Renal cortex interstitium (tissue), 15 donors: ENCODE measurements at places on chromosomes 16 and 17.

GRCh38 chr16:3549906-3550305 is 27.3 kb downstream of the NLRC3 start:
- no peak for DNase-seq

DNA sequence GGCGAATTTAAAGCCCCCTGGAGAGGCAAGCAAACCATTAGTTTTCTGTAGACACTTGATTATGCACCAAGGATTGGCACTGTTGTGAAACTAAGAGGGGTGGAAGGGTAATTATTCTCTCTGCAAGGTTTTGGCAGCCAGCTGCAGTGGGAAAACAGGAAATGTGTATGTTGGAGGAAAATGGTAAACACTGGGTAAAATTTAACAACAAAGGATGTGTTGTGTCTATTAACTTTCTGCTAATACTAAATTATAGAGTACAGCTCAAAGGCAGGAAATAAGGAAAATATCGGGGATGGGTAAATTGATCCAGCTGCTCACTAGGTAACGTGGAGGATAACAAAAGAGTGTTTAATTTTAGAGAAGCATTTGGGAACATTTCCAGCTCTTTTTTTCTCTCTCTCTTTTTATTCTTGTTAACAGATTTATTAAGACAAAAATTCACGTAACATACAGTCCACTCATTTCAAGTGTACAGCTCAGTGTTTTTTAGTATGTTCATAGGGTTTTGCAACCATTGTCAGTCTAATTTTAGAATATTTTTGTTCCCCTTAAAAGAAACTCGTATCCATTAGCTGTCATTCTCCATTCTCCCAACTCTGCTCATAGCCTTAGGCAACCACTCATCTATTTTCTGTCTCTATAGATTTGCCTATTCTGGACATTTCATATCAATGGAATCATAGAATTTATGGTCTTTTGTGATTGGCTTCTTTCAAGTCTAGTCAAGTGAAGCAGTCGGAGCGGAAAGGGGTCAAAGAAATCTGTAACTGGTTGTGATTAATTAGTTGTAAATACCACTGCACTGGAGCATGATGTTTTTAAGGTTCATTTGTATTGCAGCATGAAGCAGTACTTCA is 41.8 kb downstream of the TANGO6 start:
- DNase-seq: no peak

- no peak for DNase-seq
These were observed 48.8 kb downstream of the HSD17B2 start for GRCh38 chr16:82083710-82084353.

- DNase-seq: no peak
These were observed 425.8 kb upstream of the ZFHX3 start for GRCh38 chr16:73473713-73474112.

- no peak for DNase-seq
These were observed 455.1 kb downstream of the KIF2B start for GRCh38 chr17:54277868-54278267.

GRCh38 chr16:80948886-80949493 is 57.7 kb downstream of the CMC2 start:
- DNase-seq: no peak

DNA sequence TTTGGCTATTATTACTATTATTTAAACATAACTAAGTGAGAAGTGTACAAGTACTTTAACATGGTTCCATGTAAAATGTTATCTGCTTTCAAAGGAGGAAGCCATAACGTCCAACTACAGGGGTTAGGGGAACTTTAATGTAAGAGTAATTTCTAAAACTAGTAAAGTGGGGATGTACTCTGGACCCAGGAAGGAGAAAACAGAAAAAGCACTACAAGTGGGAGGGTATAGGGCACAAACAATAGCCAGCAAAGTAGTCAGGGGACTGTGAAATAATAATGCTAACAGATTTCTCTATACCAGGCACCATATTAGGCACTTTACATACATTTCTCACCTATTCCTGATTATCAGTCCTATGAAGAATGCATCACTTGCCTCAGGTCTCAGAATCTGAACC is 19.6 kb downstream of the USP31 start:
- DNase-seq: no peak

DNA sequence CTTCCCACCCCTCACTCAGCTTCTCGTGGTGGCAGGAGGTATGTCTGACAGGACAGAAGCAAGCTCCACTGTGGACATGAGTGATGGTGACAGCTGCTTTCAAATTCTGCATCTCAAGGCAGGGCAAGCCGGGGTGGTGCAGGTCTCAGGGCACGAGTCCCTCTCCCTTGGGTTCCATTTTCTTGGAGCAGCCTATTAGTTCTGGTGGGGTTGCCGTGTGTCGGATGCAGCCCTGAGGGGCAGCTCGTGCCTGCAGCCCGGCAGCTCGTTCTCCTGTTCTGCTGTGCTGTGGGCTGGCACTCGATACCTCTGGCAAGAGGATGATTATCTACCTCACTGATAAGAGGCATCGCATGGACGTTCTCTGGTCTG is 16.5 kb upstream of the CLEC18C start:
- no peak for DNase-seq

GRCh38 chr16:73848993-73849392 is 447.6 kb upstream of the PSMD7 start:
- DNase-seq: no peak

GRCh38 chr17:3989041-3989886 is 25.0 kb upstream of the ATP2A3 start:
- no peak for DNase-seq

DNA sequence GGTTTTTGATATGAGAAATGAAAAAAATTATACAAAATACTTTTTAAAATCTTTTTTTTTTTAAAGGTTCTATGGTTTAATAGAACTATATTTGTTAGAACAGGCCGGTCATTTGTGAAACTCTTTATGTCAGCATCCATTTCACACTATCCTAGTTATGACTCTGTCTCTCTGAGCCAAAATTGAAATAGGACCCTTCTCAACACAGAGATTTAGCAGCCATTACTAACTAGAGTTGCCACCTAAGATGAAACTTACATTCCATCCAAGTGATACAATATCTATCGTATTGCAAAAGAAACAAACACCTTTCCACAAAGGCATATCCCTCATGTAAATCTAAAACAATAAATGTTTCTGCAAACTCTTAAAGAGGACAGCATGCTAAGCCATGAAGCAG is 249.8 kb downstream of the CDH11 start:
- DNase-seq: no peak

DNA sequence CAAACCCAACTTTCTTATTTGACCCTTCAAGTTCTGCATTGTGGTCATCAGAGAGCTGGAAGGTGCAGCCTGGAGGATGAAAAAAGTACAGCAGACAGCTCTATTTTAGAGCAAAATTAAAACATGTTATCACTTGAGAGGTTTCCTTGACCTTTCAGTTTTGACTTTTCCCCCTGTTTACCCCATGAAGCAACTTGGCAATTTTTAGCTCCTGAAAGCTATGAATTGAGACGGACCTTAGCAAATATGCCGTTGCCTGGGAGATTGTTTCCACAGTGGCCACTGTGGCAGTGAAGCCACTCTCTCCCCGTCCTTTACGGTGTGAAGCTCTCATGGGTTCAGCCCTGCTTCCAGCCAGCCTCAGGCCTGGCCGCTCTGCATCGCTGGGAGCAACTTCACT is 398.6 kb downstream of the CPPED1 start:
- no peak for DNase-seq

GRCh38 chr16:2497695-2498484 is 15.9 kb upstream of the ATP6V0C start:
- DNase-seq: no peak

DNA sequence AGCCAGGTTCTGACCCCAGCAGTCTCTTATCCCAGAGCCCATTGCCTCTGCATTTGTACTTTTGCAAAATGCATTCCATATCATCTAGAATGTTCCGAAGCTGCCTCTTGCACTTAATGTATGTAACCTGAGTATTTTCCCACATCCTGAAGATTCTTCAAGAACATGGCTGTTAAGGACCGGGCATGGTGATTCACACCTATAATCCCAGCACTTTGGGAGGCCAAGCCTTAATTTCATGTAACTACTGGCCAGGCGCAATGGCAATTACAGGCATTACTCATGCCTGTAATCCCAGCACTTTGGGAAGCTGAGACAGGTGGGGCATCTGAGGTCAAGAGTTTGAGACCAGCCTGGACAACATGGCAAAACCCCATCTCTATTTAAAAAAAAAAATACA is 31.7 kb upstream of the GAN start:
- DNase-seq: no peak

- no peak for DNase-seq
These were observed 147.0 kb downstream of the MAP2K6 start for GRCh38 chr17:69561462-69561861.

DNA sequence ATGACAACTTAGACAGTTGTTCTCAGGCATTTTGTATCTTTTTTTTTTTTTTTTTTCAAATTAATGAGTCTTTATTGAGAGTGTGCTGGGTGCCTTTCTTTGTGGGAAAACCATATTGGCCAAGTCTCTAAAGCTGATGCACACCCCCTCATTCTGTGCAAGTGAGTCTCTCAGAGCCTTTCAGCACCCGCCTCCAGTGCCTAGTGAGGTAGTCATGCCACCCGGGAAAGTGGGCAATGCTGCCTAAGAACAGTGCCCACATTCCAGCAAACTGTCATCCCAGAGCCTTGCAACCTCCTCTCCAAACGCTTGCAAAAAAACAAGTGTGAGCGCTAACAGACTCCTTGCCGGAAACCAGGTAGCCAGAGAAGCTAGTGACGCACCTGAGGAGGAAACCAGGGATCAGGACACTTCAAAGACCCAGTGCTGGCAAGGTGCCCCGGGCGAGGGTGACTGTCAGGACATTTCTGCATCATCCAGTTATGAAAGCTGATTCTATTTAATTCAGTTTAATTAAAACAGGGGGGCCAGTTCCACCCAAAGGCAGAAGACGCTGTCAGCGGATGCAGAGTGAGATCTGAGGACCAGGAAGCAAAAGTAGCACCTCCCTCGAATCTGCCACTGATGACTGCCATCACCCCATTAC is 34.9 kb downstream of the SMARCE1 start:
- DNase-seq: no peak

DNA sequence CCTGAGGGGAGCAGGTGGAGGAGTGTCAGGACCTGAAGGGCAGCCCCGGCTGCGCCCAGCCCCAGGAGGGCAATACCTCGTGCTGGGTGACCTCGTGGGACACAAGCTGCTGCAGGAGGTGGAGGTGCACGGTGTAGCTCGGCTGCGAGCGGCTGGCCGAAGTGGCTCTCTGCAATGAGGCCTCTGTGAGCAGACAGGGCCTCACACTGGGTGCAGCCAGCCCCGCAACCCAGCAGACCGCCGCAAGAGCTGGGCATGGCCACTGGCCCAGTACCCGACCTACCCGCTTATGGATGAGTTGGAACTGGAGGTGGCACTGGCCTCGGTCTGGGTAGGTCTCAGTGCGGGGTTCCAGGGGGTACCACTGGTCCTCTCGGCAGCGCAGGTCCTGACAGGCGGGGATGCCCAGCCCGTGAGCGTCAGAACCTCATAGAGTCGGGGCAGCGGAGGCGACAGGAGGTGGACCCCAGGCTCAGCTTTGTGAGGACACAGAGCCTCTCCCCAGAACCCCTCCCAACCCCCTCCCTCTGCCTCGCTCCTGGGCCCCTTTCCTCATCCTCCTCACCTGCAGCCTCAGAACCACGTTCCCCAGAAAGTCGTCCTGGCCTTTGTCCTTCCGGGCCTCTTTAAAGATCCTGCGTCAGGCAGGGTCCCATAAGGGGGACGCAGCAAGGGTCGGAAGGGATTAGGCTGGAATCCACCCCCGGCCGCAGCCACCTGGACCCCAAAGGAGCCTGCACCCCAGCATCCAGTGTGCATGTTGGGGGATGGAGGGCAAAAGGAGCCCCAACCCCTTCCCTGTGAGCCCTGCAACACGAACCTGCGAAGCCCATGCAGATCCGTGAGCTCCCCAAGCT is 4.0 kb downstream of the UNC13D start:
- DNase-seq: no peak

- DNase-seq: no peak
These were observed 47.8 kb downstream of the BMERB1 start for GRCh38 chr16:15482068-15482747.

- no peak for DNase-seq
These were observed 96.6 kb downstream of the METRNL start for GRCh38 chr17:83175822-83176622.

DNA sequence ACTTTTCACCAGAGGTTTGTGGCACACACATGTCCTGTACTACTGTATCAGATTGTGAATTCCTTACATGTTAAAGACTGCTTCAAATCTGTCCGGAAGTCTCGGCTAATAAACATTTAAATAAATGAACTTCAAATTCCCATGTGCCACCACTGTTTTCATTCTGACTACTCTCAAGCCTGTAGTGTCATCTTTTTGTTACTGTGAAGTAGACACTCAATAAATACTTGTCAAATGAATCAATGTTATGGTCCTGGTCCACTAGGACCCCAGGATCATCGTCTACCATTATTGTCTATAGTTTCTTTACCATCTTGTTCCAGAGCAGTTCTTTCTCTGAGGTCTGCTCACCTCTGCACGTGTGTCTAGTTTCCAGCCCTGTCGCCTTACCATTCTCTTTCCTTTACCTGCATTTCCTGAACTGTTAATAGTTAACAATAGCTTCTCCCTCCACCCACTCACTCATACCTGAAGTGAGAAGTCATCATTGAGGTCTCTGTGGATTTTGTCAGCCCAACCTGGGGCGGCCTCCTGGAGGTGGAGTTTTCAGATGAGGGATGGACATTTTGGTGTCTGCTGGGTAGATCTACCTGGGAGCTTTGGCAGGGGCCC is 333.0 kb downstream of the SEC14L1 start:
- DNase-seq: no peak

- DNase-seq: no peak
These were observed 21.0 kb downstream of the CNP start for GRCh38 chr17:41987642-41988041.

DNA sequence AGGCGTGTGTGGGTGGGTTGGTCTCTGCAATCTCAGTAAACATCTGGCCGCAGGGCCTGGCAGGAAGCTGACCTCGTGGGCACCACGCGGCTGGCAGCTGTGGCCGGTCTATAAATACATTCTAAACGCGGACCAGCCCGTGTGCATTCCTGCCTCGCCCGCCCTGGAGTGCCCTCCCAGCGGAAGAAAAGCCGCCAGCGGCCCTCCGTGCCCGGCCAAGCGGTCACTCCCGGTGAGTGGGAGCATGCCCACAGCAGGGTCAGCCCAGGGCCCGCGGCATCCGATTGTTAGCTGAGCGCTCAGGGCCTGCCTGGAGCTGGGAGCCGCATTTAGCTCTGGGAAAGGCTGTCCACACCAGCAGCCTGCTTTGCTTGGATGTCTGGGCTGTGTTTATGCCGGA is 10.3 kb downstream of the ZNF469 start:
- no peak for DNase-seq

DNA sequence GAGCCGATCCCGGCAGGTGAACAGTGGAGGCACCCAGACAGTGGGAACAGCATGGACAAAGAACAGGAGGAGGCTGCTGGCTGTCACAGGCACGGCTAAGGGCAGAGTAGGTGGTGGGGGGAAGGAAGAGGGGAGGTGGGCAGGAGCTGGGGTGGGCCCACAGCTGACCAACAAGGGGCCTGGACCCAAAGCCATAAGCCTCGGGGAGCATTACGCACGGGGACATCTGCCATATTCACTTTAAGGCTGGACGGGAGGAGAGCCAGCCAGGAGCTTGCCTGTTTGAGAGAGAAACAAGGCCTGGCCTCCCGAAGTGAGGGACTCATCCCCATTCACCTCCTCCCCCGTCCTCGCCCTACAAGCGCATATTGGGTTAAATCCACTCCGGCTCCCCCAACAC is 19.6 kb upstream of the HAP1 start:
- DNase-seq: no peak

GRCh38 chr17:35543856-35544255 is 6.4 kb upstream of the SLFN12L start:
- no peak for DNase-seq
